Activated CD4-positive, alpha-beta memory T cell treated with anti-CD3 and anti-CD28 coated beads for 36 hours (primary cell): ENCODE measurements at places on chromosomes 1 and 21. TPM values are rescaled to one million over a fixed set of nuclear protein-coding genes. Genes with fewer than 3 reads are reported as not detected.

- DNase-seq = no peak
Observed at GRCh38 chr1:57017200-57017599, 51.4 kb upstream of the C8B start.

SELENBP1 gene
- not detected for total RNA-seq

DNA sequence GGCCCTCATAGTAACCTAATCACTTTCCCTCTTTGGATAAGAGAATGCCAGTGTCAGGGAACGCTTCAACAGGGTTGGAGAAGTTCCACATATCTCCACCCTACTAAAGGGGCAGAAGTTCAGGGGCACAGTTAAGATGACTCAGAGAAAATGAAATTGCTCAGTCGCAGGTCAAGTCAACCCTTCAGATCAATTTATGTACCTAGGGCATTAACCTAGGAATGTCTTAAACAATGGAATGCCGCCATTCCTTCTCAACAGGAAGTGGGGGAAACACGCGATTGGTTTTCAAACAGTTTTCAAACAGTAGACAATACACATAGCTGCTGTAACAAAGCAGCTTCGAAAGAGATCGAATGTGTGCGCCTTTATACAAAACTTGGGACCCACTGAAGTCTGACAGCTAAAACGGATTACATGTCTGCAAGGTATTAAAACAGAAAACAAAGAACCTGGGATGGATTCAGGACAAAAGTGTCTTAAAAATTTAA is 897 bp downstream of the SLC25A24 start:
- DNase-seq = no peak

ADAMTSL4 gene
- 1.1 TPM for total RNA-seq

AVPR1B gene
- not detected for total RNA-seq

PLA2G2C gene
- total RNA-seq = 0.44 TPM

DNA sequence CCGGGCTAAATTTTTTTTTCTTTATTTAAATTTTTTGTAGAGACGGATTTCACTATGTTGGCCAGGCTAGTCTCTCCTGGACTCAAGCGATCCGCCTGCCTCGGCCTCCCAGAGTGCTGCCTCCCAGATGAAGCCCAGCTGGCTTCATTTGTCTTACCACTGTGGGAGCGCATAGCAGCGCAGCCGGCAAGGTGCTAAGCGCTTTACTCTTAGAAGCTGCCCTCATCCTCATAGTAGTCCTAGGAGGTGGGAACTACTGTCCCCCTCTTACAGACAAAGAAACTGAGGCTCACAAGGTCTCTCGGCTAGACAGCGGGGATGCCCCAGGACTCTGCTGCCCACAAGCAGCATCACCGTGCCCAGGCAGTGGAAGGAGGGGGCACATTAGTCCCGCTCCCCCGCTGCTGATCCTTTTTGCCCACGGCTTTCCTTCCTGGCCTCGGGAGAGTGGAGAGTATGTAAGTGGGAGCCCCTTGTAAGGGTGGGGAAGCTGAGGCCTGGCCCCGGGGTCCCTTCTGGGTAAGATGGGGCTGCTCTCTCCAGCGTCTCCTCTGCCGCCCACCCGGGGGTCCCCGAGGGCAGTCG is 726 bp downstream of the TMEM54 start:
- no peak for DNase-seq

DNA sequence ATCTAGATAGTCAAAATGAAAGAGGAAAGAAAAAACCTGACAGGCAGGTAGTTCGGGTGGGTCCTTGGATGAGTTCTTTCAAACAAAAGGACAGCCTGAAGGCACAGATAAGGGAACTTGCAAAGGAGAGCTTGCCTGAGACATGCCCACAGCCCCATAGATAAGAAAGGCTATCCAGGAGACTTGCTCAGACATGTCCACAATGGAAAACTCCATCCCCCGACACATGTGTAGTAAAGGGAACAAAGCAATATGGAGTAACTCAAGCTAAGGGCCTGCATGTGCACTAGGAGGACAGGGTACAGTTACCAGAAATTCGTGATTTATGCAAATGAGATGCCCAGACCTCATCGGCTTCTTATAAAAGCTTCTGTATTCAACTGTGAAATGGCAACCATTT is 281.5 kb downstream of the NEGR1 start:
- no peak for DNase-seq

OR2L2 gene
- total RNA-seq = not detected

LCE3E gene
- total RNA-seq = not detected

- DNase-seq = no peak
Observed at GRCh38 chr1:221029981-221030649, 150.9 kb downstream of the HLX start.

GRCh38 chr1:40948741-40949443 is 30.6 kb upstream of the CTPS1 start:
- DNase-seq = peak; percentile 78

DNA sequence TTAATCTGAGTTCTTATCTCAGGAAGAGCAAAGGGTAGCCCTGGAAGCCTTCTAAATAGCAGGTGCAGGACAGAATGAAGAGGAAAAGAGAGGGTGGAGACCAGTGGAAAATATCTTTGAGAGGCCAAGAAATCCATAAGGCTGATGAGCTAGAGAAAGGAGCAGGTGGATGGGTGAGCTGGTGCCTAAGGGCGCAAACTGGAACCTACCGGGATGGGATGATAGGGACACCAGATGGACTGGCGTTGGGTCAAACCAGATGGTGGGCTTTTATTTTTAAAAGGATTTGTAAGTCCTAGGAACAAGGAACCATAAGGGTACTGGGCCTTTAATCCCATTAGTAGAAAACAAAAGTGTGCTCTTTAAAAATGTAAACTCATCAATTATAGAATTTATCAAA is 59.7 kb downstream of the RGL1 start:
- no peak for DNase-seq

VANGL2 gene
- total RNA-seq = not detected

GRCh38 chr1:219292999-219293398 is 119.3 kb downstream of the LYPLAL1 start:
- no peak for DNase-seq

DNA sequence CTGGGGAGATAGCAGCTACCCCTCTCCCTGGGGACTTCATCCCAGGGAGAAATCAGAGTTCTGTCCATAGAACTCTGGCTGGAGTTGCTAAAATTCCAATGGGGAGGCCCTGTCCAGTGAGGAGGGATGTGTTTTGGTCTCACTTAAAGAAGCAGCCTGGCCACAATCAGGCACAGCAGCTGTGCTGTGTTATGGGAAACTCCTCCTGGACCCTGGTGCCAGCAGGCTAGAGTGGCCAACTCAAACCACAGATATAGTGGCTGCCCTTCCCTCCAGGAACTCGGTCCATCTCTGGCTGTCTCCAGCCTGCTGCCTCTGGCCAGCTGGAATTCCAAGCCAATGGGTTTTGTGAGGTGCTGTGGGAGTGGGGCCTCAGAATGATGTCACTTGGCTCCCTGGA is 37.4 kb upstream of the SAMD11 start:
- no peak for DNase-seq

- DNase-seq = peak; percentile 91
Observed at GRCh38 chr1:116806245-116806644, 52.0 kb downstream of the CD2 start.

- no peak for DNase-seq
Observed at GRCh38 chr1:103477101-103477500, 48.4 kb upstream of the RNPC3 start.

DNA sequence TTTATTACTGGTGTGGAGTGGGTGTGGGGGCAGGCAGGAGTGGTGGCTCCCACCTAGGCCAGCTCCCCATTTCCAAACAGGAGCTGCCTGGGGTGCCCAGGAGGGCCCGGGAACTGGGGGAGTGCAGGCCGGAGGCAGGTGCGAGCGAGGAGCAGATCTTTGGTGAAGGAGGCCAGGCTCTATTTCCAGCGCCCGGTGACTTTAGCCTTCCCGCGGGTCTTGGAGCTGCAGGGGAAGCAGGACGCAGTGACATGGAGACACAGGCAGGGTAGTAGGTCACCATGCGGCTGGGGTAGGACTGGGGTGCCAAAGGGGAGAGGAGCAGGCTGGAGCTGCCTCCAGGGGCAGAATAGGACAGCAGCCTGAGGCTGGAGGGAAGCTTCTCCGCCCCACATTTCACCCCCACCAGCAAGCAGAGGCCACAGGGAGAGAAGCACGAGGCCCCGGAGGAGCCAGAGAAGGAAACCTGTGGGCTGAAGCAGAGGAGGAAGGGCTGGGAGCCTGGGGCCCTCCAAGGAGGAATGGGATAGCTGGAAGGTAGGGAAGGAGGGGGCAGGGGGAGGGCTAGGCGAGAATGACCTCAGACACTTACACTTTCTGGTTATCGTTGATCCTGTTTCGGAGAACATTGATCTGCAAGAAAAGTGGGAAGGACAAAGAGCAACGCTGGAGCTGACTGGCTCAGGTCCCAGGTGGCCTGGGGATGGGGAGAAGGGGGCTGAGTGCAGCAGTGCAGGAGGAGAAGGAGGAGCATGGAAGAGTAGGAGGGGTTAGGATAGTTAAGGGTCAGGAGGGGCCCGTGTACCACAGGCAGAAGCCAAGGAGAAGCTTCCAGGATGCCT is 18.2 kb downstream of the TNNT2 start:
- no peak for DNase-seq

GRCh38 chr1:176670853-176671252 is 207.9 kb downstream of the PAPPA2 start:
- DNase-seq = no peak

COL11A1 gene
- not detected for total RNA-seq

GRCh38 chr21:42309753-42310213 is 5.4 kb downstream of the TFF3 start:
- DNase-seq = peak; percentile 83

BLZF1 gene
- total RNA-seq = 10.2 TPM

- DNase-seq = peak; percentile 32
Observed at GRCh38 chr1:89464008-89464407, 60.6 kb upstream of the LRRC8B start.

GRCh38 chr1:89566761-89567174 is 42.1 kb downstream of the LRRC8B start:
- no peak for DNase-seq

GRCh38 chr1:54570161-54570560 is 22.1 kb downstream of the ACOT11 start:
- no peak for DNase-seq

DNA sequence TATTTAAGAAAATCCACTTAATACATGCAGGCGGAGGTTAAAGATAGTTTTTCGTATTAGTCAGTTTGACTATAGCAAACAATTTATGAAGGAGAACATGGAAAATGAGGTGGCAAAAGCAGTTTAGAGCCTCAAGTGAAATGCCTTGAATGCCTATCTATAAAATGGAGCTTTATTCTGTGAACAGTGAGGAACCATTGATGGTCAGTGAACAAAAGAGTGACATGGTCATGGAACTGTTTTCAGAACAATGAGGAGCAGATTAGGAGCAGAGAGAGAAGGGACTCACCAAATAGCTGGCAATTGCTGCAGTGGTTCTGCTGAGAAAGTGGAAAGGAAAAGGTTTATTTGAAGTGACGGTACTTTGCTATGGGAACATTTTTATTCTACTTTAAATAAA is 299.8 kb downstream of the DUSP10 start:
- no peak for DNase-seq

DNA sequence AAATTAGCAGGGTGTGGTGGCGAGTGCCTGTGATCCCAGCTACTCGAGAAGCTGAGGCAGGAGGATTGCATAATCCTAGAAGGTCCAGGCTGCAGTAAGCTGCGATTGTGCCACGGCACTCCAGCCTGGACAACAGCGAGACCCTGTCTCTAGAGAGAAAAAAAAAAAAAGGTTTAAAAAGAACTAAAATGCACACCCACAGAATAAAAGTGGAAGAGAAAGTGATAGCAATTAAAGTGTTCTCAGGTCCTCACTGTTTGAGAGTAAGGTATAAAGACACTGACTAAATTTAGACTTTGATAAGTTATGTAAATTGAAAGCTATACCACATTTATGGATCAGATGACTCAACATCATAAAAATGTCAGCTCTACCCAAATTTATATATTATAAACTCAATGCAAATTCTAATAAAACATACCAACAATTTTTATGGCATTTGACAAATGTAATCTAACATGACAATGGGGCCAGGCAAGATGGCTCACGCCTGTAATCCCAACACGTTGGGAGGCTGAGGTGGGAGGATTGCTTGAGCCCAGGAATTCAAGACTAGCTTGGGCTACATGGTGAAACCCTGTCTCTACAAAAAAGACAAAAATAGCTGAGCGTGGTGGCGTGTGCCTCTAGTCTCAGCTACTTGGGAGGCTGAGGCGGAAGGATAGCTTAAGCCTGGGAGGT is 11.8 kb downstream of the ZBTB17 start:
- no peak for DNase-seq
